ENCODE measurements at places on chromosomes 6 and 20. TPM values are rescaled to one million over a fixed set of nuclear protein-coding genes. Genes with fewer than 3 reads are reported as not detected.

Gene ZNF322
- total RNA-seq = 10.0 TPM

GRCh38 chr6:93083337-93084230 lies 335.8 kb downstream of the EPHA7 start:
- no peak for DNase-seq
- no peaks in the 10 kb centered on the region for H3K4me1 ChIP-seq
- no peaks in the 10 kb centered on the region for H3K36me3 ChIP-seq

GRCh38 chr6:141724731-141725130 lies 408.0 kb upstream of the GJE1 start:
- no peak for DNase-seq
- no peak overlapping the region for H3K4me3 ChIP-seq
- no peaks in the 10 kb centered on the region for H3K36me3 ChIP-seq
- no peaks in the 10 kb centered on the region for H3K4me1 ChIP-seq

- no peak overlapping the region for H3K4me3 ChIP-seq
- no peaks in the 10 kb centered on the region for H3K4me1 ChIP-seq
- peaks cover 6% of the 10 kb centered on the region for H3K27me3 ChIP-seq
- no peaks in the 10 kb centered on the region for H3K36me3 ChIP-seq
- no peak overlapping the region for H3K27ac ChIP-seq
- peak; percentile 43 for DNase-seq
These were observed 2.3 kb downstream of the THBS2 start for GRCh38 chr6:169251371-169251802.

DNA sequence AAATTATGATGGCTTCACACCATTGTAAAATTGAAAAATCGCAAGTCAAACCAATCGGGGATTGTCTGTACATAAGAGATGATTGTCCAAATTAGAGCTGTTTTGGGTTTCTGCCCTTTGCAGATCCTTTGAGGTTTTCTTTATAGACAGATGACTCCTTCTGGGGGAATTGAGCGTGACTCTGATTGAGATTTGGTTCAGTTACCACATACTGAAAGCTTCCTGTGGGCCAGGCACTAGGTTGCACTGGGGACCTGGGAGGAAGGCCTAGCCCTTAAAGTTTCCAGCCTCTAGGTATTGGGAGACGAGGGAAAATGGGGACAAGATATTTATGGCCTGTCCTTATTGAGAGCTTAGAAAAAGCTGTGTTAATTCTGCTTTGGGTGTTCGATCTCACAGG lies 9.2 kb downstream of the VAPB start:
- H3K27me3 ChIP-seq = no peaks in the 10 kb centered on the region
- H3K4me3 ChIP-seq = no peak overlapping the region
- H3K36me3 ChIP-seq = no peaks in the 10 kb centered on the region
- H3K27ac ChIP-seq = no peak overlapping the region
- no peak for DNase-seq

DNA sequence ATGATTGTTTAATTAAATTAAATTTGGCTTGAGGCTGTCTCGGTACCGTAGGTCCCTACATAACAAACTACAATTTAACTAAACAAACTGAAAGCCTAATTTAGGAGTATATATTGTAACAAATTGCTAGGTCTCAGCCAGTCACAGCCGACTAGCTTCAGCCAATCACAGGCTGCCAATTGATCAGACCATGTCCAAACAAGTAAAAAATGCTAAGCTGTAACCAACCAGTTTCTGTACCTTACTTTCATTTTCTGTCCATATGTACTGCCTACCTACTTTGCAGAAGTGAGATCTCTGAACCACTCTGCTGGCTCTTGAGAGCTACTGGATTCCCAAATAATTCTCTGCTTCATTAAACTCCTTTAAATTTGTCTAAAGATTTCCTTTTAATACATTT lies 648.0 kb upstream of the GJE1 start:
- H3K36me3 ChIP-seq = no peaks in the 10 kb centered on the region
- no peaks in the 10 kb centered on the region for H3K4me1 ChIP-seq
- no peak overlapping the region for H3K27ac ChIP-seq
- no peak overlapping the region for H3K4me3 ChIP-seq

Data from Peyer's patch (tissue), 4 donors.